Right lung (tissue), 10 donors: ENCODE measurements at places on chromosomes 2 and 18. TPM values are rescaled to one million over a fixed set of nuclear protein-coding genes. Genes with fewer than 3 reads are reported as not detected.

DNA sequence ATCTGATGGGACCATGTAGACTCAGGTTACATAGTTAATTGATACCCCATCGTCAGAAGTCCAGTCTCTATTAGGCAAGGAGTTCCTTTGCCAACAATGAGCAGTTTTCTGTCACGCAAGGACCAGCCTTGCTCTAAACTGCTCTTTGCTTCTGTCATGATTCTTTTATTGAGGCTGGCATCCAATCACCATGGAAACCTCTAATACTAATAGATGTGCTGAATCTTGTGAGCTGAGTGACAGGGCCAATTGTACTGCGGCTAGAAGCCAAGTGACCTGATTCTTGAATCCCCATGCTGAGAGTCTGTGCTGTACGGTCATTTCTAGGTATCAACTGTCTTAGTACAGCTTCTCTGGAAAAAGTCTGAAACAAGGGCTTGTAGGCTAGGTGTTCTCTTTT, 395.6 kb downstream of the RND3 start:
- no peak for DNase-seq

GRCh38 chr2:177983183-177983788, 89.3 kb downstream of the PDE11A start:
- no peak for DNase-seq

The UGT1A8 gene
- not detected for polyA plus RNA-seq

The DNAJB2 gene
- 81.6 TPM for polyA plus RNA-seq

The IL37 gene
- polyA plus RNA-seq, result 0.21 TPM

The SERPINB12 gene
- not detected for polyA plus RNA-seq

The ACTR2 gene
- 185 TPM for polyA plus RNA-seq

The C1QL2 gene
- not detected for polyA plus RNA-seq

The CD226 gene
- polyA plus RNA-seq, result 2.7 TPM

The POTEJ gene
- 0.12 TPM for polyA plus RNA-seq
